ENCODE measurements at places on chromosomes 3 and 15.

GRCh38 chr3:168865022-168865551 lies 769.4 kb upstream of the GOLIM4 start:
- no peak for DNase-seq

GRCh38 chr3:10561162-10561945 lies 56.0 kb upstream of the ATP2B2 start:
- no peak for DNase-seq

GRCh38 chr3:150388498-150389418 lies 19.3 kb upstream of the TSC22D2 start:
- no peak for DNase-seq

- no peak for DNase-seq
Measured at GRCh38 chr15:68209272-68209671, 4.1 kb upstream of the CALML4 start.

DNA sequence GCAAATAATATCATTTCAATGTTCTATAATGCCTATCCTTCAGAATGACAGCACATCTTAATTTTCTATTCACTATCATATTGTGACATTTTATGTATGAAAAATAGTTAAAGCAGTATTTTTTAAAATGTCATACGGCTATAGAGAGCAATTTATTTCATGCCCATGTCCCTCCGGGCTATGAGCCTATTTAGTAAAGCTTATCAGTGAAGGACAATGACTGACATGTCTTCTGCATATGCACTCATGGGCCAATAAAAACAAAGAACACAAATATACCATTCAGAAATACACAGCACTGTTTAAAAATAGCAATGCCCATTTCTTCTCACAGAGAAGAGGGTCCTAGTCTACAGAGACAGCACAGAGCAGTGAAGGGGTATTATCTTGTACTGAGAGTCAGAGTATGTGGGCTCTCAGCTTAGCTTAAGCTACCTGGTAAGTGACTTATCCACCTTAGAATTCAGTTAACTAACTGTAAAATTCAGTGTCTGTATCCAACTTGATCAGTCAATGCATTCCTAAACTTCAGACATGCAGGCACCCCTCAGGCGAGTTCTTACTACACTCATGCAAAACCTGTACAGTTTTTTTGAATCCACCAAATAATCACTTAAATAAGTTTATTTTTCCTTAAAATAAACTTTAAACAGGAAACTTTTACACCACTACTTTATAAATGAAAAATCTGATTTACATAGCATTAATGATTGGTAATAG lies 9.0 kb downstream of the GOLIM4 start:
- no peak for DNase-seq

DNA sequence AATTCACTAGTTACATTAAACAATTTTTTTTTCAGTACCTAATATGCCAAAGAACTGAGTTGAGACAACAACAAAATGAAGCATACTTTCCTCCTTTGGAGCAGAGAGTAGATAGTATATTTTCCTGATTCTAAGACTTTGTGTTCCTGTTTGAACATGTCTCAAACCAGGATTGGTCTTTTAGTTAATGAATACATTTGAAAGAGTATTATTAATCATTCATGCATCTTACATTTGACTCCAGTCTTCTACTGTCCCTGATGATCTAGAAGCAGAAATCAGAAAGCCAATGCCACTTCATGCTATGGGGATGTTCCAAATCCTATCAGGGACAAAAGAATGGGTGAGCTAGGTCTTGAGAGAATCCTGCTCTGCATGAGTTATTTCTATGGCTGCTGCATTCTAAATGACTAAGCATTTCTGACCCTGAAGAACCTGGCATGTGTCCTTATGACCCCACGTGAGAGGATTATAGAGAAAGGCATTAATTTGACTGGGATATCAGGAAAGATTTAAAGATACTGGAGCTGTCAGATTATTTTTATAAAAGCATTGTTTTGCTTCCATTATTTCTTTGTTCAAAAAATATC lies 32.9 kb upstream of the MBNL1 start:
- no peak for DNase-seq

DNA sequence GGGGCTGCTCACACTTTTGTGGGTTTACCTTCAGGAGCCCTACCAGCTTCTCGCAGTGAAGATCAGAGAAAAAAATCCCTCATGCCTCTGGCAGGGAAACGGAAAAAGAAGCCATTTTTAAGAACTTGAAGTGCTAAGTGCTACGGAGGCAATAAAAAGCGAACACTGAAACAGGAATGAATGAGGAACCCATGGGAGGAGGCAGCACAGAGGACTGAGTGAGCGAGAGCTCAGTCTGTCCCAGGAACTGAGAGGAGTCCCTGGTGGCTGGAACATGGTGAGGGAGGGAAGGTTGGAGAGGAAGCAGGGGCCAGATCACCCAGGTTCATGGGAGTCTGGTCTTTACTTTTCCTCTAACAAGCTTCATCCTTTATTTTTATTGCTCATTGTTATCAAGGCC lies 228.1 kb upstream of the PROK2 start:
- no peak for DNase-seq

GRCh38 chr3:11305509-11305908 lies 33.3 kb downstream of the ATG7 start:
- no peak for DNase-seq

DNA sequence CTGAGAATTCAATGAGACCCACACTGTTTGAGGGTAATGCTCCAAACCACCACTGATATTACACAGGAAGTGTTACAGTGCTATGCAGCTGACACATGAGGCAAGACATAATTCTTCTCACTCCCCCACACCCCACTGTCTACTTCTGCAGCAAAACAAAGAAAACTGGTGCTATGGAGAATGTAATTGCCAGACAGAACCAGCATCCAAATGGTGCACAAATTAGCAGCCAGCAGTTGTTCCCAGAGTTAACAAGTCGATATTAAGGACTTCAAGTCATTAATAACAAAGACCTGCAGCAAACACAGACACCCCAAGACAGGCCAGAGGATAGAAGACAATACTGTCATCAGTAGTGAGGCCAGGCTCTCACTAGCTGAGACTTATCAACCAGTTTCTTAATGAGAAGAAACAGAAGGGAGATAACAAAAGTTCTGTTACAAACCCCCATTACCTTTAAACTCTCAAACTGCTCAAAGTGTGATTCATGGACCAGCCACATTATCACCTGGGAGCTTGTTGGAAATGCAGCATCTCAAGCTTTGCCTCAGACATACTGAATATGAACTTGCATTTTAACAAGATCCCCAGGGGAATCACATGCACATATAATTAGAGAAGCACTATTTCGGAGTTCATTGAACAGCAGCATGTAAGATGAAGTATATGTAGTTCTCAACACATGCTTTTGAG lies 58.7 kb upstream of the FNDC3B start:
- no peak for DNase-seq

- DNase-seq, result no peak
Measured at GRCh38 chr3:63960048-63960711, 48.0 kb upstream of the SCAANT1 start.

GRCh38 chr3:13251166-13251903 lies 168.8 kb downstream of the NUP210 start:
- DNase-seq, result no peak

DNA sequence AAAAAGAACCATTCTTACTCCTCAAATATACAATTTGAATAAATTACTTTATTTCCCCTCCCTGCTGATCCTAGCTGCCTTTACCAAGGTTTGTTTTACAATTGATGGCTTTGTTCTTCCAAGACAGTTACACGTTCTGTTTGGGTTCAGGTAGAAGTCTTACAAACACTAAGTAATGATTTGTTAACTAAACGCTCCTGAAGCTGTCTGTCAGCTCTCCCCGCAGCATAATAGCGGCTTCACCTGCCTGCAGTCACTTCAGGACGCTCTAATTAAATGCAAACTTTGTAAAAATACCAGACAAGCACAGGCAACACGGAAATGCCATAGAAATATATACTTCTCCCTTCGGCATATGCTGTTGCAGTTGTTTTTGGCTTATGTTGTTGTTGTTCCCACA lies 176.4 kb upstream of the MDFIC2 start:
- DNase-seq, result no peak

- no peak for DNase-seq
Measured at GRCh38 chr3:196222876-196223595, 6.7 kb downstream of the SLC51A start.

- no peak for DNase-seq
Measured at GRCh38 chr3:121436074-121436473, 109.7 kb downstream of the POLQ start.

GRCh38 chr3:7285505-7285904 lies 424.6 kb downstream of the GRM7 start:
- DNase-seq, result no peak

- no peak for DNase-seq
Measured at GRCh38 chr3:115399750-115400149, 223.6 kb upstream of the GAP43 start.

DNA sequence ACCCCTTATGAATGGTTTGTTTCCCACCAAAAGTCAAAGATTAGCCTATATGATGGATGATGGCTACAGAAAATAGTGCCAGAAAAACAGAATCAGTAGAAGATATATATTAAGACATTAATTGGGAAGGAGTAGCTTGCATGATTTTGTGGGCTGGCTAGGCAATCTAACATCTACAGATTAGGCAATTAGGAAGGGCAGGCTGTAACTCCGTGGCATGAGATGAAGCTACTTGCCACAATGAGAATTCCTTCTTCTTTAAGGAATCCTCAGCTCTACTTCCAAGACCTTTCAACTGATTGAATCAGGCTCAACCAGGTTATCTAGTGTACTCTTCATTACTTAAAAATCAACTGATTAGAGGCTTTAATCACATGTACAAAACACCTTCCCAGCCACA lies 426.7 kb downstream of the LPP start:
- no peak for DNase-seq

Data from activated T-cell treated with anti-CD3 and anti-CD28 coated beads, Interleukin-2, amount 50 U/mL, for 24 hours (primary cell).